ENCODE measurements at places on chromosomes 7 and 10. TPM values are rescaled to one million over a fixed set of nuclear protein-coding genes. Genes with fewer than 3 reads are reported as not detected.

The KCTD7 gene
- 33.8 TPM for total RNA-seq

The EEPD1 gene
- 6.5 TPM for total RNA-seq

The SFTPA1 gene
- total RNA-seq: not detected

The TLX1 gene
- total RNA-seq: not detected

The CFTR gene
- not detected for total RNA-seq

The FKBP9 gene
- 1.2 TPM for total RNA-seq

The SAMD9 gene
- 94.9 TPM for total RNA-seq

The STEAP2 gene
- 0.05 TPM for total RNA-seq

The NKX1-2 gene
- total RNA-seq: not detected

The GRM3 gene
- total RNA-seq: not detected

The SPDYE9 gene
- total RNA-seq: not detected

The AGR2 gene
- total RNA-seq: not detected
